ENCODE measurements at places on chromosomes 3 and 15.

GRCh38 chr3:158508481-158508880 lies 62.5 kb upstream of the MLF1 start:
- no peak for DNase-seq

DNA sequence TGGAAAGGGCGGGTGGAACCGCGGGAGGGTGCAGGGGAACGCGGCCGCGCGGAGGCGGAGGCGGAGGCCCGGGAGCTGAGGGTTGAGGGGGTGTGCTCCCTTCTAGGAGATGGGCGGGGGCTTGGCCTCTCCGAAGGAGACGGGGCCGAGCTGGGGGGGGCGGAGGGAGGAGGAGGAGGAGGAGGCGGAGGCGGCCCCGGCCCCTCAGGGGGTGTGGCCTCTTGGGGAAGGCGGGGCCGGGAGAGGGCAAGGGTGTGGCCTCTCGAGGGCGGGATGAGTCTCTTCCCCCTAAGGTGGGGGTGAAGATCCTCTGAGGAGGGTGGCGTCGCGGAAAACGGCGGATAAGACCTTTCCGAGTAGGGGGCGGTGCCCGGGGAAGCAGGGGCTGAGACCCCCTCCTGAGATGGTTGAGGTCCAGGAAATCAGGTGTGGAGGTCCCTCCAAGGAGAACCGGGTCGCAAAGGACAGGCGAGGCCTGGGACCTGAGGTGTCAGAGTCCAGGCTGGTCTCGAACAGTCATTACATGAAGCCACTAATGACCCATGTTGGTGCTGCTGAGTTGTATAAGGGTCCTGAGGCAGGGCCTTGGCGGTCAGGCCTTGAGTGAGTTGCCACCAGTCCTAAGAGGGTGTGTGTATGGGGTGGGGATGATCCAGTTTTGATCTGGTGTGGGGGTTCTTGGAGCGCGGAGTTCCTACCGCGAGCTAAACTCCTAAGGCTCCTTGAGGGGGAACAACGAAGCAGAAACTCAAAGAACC lies 759 bp downstream of the WDR6 start:
- DNase-seq, result no peak

DNA sequence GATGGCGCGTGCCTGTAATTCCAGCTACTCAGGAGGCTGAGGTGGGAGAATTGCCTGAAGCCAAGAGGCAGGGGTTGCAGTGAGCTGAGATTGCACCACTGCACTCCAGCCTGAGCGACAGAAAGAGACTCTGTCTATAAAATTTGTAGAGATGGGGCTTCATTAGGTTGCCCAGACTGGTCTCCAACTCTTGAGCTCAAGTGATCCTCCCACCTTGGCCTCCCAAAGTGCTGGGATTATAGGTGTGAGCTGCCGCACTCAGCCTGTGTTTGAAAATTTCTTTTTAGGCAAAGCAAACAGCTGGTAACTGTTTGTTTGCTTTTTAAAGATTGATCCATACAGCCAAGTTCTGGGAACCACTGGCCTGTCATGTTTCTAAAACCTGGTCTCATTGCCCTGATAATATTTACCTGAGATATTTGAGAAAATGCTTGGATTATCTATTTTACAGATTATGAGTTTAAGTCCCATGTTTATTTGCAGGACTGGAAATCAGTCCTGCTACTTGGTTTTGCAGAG lies 64.2 kb upstream of the LMOD3 start:
- DNase-seq, result no peak

DNA sequence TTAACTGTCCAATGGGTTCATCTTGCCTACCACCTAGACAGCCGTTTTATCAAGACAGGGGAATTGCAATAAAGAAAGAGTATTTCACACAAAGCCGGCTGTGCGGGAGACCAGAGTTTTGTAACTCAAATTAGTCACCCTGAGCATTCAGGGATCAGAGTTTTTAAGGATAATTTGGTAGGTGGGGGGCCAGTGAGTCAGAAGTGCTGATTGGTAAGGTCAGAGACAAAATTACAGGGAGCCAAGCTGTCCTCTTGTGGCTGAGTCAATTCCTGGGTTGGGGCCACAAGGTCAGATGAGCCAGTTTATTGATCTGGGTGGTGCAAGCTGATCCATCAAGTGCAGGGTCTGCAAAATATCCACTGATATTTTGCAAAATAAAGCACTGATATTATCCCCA lies 29.9 kb upstream of the GPD1L start:
- DNase-seq, result no peak

DNA sequence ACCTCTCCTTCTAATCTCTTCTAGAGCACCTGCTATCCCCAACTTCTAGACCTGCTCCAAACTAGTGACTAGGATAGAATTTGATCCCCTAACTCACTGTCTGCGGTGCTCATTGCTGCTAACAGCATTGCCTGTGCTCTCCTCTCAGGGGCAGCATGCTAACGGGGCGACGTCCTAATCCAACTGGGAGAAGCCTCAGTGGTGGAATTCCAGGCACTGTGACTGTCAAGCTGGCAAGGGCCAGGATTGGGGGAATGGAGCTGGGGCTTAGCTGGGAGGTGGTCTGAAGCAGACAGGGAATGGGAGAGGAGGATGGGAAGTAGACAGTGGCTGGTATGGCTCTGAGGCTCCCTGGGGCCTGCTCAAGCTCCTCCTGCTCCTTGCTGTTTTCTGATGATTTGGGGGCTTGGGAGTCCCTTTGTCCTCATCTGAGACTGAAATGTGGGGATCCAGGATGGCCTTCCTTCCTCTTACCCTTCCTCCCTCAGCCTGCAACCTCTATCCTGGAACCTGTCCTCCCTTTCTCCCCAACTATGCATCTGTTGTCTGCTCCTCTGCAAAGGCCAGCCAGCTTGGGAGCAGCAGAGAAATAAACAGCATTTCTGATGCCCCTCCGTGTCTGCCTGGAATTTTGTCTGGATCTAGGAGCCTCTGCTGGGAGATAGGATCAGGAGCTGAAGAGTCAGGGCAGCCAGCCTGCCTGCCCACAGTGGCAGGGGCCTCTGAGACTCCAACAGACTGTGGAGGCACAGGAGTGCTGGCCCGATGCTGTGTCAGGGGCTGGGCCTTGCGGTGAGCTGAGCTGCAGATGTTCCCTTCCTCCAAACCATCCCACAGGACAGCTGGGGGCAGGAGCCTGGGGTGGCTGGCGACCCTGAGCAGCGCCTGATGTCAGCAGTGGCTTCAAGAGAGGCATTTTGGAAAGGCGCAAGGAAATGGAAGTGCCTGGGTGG lies 3.0 kb downstream of the ISLR start:
- no peak for DNase-seq

DNA sequence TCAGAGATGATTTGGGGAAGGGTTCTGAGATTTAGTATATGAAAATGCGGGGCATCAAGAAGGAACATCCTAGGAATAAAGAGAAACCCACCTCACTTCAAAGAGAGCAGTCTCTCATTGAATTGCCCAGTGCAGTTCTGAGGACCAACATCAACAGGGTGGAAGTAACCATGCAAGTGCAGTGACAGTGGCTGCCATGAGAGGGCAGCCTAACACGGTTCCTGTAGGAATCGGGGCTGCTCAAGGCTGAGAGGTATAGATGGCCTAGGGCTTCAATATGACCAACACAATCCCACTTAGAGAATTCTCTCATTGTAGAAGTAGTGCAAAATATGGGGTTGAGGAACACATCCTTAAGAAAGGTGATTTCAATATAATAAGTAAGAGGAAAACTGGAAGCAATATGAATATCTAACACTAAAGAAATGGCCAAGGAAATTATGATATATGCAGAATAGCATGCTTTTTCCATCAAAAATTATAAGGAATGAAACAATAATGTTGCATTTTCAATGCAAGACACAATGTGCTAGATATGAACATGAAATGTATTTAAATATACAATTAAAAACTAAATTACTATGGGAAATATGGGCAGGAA lies 51.1 kb upstream of the ARRDC4 start:
- peak; percentile 6 for DNase-seq

GRCh38 chr15:42825599-42825998 lies 88.7 kb upstream of the CDAN1 start:
- DNase-seq, result no peak

GRCh38 chr3:64262574-64263114 lies 37.4 kb upstream of the PRICKLE2 start:
- no peak for DNase-seq

GRCh38 chr15:88331291-88331690 lies 74.8 kb upstream of the NTRK3 start:
- no peak for DNase-seq

DNA sequence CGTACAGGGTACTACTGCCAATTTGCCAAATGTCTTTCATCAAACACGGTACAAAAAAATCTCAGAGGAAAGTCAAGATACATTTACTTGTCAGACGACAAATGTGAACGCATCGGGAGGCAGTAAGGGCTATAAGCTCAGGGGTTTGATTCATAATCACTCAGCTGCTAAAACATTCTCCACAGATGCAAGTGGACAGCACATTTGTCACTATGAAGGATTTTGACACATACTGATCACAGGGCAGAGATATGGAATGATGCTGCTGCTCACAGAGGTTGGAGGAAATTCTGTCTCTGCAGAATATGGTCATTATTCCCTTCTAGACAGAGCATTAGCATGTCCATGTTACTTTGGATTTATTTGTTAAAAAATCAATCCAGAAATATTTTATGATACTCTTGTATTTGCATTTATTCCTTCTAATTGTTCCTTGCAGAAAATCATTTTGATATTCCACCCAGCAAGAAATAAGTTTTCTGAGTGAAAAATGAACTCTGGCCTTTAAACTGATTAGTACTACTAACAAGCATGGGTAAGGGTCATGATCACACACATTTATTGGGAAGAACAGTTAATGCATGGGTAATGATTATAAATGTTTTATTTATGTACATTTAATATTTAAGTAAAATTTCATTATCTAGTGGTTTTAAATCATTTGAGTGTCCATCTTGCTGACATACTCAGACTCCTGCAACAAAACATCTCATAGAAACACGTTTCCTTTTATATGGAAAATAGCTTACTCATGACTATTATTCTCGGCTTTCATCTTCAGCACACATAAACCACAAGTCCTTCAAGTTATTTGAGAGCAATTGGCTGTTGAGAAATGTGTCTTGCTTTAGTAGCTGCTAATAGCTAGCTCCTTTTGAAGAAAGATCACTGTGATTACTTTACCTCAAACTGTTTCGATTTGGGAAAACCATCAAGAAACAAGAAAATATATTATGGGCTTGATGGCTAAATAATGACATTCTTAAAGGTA lies 559.3 kb downstream of the MECOM start:
- no peak for DNase-seq
